AG10803 (cell line): ENCODE measurements at places on chromosomes 16 and 17.
A peak's percentile ranks its signal among the peaks of the same experiment; 100 is the strongest.

GRCh38 chr17:70270554-70270953, 101.2 kb downstream of the KCNJ2 start:
- no peak for DNase-seq

- no peak for DNase-seq
Observed at GRCh38 chr16:65105171-65105570, 16.7 kb downstream of the CDH11 start.

DNA sequence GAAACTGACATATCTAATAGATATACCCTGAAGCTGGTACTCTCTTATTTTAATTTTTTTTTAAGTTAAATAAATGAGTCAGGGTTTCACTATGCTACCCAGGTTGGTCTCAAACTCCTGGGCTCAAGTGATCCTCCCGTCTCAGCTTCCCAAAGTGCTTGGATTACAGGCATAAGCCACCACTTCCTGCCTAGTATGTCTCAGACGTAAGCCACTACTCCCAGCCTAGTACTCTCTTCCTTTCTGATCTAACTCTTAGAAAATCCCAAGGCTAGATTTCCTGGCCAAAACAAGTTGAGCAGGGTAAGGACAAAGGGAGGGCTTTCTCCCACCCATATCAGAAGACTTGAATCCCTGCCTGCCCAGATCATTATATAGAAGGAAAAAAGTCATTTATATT, 33.7 kb downstream of the HOXB1 start:
- DNase-seq = peak; percentile 68

DNA sequence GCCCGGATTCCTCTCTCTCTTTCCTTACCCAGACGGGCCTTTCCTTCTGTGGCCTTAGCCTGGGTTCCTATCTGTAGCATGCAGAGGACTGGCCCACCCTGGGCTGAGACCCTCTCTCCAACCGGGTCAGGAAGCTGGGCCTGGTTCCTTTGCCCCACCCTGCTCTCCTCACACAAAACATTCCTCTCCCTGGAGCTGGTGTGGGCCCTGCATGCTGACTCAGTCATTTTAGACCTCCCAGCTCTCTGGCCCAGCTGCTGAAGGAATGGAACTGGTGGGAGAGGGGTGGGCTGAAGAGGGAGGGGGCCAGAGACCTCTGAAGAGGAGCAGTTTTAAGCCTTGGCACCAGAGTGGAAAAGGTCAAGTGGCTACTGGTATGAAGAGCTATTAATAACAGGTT, 957 bp downstream of the MYL4 start:
- DNase-seq = no peak

DNA sequence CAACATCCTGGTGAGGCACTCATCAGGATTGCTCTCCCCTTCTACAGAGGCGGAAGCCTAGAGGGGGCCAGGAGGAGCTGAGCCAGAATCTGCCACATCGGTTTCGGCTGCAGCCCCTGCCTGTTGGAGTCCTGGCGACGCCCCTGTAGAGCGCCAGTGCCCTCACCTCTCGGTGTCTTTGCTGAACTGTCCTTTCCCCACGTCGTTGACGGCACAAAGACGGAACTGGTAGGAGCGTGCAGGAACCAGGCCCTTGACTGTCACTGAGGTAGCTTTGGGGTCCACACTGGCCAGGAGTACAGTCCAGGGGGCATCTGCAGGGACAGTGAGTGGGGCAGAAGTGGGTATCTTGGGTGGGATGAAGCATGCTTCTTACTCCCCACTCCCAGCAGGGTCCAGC, 110.3 kb upstream of the CDC42EP4 start:
- no peak for DNase-seq
